C1 segment of cervical spinal cord (tissue), 14 donors: ENCODE measurements at places on chromosomes 5 and 9.

GRCh38 chr5:99034336-99034735 lies 105.5 kb upstream of the CHD1 start:
- no peak for DNase-seq

GRCh38 chr9:109002141-109002540 lies 11.2 kb downstream of the CTNNAL1 start:
- no peak for DNase-seq

DNA sequence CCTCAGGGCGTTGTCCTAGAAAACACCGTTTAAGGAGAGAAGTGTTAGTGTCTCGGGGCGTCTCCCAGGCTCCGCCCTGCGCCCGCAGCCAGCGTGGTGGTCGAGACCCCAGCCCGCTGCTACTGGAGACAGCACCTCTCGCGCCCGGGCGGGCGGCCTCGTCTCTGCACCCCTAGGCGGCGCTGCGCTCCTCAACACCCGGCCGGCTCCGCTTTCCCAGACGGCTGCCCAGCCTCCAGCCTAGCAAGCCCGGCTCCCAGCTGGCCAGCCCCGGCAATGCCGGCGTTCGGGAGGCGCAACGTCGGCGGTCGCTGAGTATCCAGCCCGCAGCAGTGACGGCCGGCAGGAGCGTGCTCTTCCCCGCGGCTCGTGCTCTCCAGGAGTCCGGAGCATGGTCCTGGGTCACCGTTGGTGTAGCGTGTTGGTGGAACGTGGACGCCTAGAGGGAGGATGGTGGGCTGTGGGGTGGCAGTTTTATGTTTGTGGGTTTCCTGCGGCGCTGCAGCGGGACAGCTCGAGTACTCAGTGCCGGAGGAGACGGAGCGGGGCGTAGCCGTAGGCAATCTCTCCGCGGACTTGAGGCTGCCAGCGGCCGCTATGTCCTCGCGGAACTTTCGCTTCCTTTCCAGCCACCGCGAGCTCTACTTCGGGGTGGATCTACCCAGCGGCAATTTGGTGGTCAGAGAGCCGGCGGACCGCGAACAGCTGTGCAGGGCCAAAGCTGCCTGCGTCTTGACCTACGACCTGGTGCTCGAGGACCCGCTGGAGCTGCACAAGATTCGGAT lies 536 bp downstream of the PCDHAC1 start:
- peak; percentile 58 for DNase-seq

DNA sequence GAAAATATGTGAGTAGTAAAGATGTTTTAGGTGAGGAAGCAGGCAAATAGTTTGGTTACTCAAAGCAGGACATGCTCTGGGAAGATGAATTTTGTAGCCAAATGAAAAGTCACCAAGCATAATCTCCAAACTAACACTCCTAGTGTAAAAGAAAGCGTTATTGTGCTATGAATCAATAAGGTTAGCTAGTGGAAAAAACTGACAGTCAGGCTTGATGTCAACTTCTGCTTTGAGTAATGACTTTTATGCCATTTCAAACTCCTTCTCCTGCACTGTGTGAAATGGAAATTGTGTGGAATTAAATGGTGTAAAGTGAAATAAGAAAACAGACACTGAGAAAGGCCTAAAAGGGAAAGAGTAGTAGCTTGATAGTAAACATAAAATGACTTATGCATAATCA lies 637.2 kb upstream of the DMAC1 start:
- DNase-seq = no peak

GRCh38 chr5:153744751-153745150 lies 254.3 kb downstream of the GRIA1 start:
- DNase-seq = no peak

DNA sequence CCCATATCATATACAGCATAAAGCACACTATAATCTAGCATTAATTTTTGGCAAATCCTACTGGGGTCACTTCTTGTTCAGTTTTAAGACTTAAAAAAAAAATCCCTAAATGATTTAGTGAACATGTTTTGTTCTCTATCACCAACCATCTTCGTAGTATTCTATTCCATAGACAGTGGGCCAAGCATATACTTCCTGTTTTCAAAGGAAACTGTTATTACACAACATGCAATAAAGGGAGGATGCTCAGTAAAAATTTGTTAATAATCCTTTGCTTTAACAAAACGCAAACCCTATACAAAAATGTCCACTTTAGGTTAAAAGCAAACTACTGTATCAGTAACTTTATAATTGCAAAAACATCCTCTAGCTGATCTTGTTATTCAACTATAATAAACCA lies 13.0 kb downstream of the CCNH start:
- no peak for DNase-seq
